ENCODE measurements at places on chromosomes 6 and 20.

DNA sequence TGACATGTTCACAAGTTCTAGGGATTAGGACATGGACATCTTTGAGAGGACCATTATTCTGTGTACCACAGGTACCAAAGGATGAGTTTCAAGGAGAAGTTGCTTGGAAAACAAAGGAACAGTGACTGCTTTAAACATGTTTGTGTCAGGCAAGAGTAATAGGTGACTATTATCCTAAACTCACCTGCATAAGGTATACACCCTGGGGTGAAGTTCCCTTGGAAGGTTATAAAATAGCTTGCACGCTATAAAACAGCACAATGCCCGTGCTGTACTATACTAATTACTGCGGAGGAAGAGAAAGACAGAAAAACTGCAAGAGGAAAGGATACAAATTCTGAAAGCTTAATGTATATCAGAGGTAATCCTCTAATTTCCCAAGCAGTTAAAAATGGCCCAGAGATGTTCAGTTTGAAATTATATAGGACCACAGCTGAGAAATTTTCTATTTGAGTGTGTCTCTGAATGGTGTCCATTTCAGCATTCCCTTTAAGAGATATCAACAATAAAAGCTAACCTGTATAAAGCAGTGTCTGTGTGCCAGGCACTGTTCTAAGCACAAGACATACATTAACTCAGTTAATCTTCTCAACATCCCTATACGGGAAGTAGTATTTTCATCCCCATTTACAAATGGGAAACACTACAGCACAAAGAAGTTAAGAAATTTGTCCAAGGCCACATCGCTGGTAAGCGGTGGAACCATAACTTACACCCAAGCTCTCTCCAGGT lies 19.7 kb downstream of the TBC1D32 start:
- DNase-seq = no peak

GRCh38 chr20:61861054-61861841 lies 204.4 kb downstream of the TAF4 start:
- DNase-seq = no peak

DNA sequence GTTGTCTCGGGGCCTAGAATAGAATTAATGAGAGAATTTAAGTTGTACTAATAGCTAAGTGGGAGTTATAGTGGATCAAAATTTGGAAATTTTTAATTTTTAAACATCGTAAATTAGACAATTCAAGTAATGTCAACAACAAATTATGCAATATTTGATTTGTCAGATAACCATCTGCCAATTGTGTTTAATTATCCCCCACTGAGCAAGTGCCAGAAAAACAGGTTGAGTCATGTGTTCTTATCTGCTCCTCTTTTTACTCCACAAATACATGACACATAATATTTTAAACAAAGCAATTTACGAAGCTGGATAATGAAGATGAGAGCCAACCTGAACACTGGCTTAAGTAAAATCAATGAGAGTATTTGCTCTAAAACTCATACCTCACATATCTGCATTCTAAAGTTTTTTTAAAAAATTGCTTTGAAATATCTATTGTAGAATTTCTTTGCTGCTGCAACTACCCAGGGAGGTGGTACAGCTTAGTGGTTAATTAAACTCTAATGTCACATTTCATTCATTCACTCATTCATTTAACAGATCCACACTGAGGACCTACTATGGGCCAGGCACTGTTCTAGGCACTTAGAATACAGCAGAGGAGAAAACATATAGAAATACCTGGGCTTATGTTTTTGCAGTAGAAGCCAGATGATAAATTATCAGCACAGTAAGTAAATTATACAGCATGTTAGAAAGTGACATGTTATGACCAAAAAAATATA lies 57.1 kb upstream of the MAP7 start:
- no peak for DNase-seq

GRCh38 chr6:153023977-153024708 lies 21.6 kb upstream of the MTRF1L start:
- DNase-seq = no peak

DNA sequence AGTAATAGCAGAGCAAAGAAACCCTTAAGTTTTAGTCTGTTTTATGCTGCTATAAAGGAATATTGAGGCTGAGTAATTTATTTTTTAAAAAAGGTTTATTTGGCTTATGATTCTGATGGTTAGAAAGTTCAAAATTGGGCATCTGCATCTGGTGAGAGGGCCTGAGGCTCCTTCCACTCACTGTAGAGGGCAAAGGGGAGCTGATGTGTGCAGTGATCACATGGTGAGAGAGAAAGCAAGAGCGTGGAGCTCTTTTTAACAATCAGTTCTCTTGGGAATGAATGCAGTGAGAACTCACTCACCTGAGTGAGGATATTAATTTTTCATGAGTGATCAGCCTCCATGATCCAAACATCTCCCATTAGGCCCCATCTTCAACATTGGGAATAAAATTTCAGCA lies 36.4 kb upstream of the SAMD3 start:
- DNase-seq = no peak

GRCh38 chr6:138618168-138618567 lies 118.9 kb upstream of the NHSL1 start:
- no peak for DNase-seq

- DNase-seq = no peak
Measured at GRCh38 chr20:46832555-46832954, 62.1 kb upstream of the EYA2 start.

- no peak for DNase-seq
Measured at GRCh38 chr6:55536391-55536956, 42.5 kb downstream of the HMGCLL1 start.

GRCh38 chr20:52896348-52896747 lies 75.8 kb upstream of the TSHZ2 start:
- DNase-seq = no peak

GRCh38 chr6:129440691-129441090 lies 269.3 kb downstream of the ARHGAP18 start:
- DNase-seq = no peak

- DNase-seq = no peak
Measured at GRCh38 chr20:62885046-62885895, 23.6 kb upstream of the TCFL5 start.

GRCh38 chr6:138677538-138677937 lies 96.0 kb upstream of the CCDC28A start:
- no peak for DNase-seq

DNA sequence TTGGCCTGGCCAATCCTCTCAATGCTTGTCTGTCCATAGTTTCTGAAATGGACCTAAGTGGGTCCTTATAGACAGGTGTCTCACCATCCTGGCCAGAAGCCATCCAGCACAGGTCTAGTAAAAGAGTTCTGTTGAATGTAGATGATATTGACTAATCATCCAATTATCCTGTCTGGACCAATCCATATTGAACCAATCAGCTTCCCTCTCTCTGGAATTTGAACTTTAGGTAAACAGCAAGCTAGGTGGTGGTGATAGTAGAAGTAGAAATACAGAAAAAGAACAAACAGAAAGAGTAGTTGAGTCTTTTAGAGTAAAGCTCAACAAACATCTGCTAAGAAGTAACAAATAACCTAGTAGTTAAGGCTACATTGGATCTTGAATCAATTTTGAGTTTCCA lies 9.5 kb upstream of the PNRC1 start:
- no peak for DNase-seq

GRCh38 chr6:137692806-137693205 lies 174.3 kb upstream of the TNFAIP3 start:
- DNase-seq = no peak

GRCh38 chr6:144062786-144063185 lies 32.6 kb downstream of the SF3B5 start:
- no peak for DNase-seq

- no peak for DNase-seq
Measured at GRCh38 chr6:135520781-135521180, 23.2 kb upstream of the AHI1 start.

DNA sequence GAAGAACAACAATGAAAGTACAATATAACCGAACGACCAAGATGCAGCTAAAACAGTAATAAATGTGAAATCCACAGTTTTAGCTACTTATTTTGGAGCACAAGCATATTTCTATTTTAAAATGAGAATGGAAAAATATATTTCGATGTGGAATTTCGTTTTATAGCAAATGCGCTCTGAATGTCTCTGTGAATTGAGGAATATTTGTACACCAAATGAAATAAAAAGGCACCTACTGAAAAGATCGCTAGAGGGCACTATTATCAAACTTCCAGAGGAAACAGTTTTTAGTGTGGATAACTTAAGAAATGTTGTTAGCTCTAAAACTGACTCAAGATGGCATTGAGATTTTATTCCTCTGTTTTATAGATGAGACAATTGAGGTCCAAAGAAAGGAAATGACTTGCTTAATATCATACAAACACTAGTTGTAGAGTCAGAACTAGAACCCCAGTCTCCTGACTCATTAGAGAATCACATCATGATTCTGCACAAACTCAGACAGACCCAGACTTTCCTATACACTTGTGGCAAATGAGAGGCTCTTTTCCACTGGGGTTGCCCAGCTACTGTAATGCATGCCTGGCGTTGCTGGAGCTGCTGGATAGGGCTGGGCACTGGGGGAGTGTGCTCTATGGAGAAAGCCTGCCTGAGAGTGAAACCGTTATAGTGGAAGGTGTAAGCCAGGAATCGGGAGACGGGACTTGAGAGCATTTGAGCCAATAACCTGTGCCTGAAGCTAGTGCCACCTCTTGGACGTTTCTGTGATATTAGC lies 51.9 kb downstream of the GCLC start:
- peak; percentile 23 for DNase-seq

GRCh38 chr20:38805502-38805957 lies at the start of gene PPP1R16B:
TSS of gene PPP1R16B (plus strand) at chr20:38805697. CDS start at chr20:38835926, 30,229 bp downstream.
- DNase-seq = no peak

DNA sequence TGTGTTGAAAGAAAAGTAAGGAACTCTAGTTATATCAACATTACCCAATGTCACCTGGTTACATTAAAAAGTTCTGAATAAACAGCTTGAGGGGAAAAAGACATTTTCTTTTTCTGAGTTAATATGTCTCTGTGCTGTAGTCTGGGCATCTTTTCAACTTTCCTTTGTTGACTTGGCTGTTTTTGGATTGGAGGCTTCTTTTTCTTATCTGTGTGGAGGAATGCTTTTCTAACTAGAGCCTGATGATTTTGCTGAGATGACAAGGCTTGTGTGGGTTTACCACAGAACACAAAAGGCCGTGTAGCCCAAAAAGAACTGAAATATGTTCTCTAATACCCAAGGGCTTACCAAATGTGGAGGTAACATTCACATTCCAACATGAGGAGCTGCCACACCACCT lies 161.8 kb downstream of the KCNQ5 start:
- no peak for DNase-seq

GRCh38 chr20:32479697-32480171 lies 105.4 kb downstream of the NOL4L start:
- no peak for DNase-seq

DNA sequence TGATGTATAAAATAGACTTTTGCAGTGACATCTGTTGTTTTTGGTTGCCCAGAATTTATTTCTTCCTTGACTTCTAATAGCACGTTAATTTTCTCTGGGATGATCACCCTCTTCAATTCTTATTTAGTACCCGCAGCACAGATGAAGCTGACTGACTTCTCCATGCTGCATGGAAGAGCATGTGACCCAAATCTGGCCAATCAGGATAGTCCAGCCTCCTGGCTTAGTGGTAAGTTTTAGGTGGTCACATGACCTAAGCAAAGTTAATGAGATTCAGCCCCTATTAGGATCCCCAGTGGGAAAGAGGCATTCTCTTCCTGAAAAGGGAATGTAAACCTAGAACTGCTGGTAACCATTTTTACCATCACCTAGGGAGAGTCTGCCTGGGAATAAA lies 13.8 kb upstream of the SIRT5 start:
- DNase-seq = no peak

- peak; percentile 35 for DNase-seq
Measured at GRCh38 chr6:158817728-158818580, 1.2 kb downstream of the EZR start.

GRCh38 chr6:143612186-143612585 lies 65.6 kb upstream of the PHACTR2 start:
- no peak for DNase-seq

DNA sequence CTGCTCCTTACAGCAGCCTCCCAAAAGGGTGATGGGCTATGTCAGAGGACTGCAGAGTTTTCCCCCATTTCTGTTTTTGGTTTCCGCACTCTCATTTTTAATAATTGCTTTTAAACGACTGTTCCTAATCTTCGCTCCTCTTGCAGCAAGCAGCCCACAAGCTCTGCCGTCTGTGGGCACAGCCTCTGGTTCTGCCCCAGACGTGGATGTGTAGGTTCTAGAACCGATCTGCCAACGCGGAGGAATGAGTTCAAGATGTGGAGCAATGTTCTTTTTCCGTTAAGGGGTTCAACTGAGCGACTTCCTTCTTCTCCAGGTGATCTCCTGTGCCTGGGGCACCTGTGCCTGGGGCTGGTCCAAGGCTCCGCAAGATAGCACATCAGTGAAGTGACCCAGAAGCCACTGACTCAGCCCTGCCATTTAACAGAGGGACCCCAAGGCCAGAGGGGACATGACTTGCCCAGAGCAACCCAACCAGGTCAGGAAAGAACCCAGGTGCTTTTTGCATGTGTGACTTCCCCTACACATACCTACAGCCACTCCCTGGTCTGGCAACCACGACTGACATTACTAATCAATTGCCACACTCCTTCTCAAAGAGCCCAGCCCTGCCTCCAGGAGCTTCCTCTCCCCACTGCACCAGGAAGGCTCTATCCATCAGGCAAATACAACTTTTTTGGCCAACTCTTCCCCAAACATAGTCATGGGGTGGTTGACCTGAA lies 22.7 kb downstream of the PMEPA1 start:
- no peak for DNase-seq

DNA sequence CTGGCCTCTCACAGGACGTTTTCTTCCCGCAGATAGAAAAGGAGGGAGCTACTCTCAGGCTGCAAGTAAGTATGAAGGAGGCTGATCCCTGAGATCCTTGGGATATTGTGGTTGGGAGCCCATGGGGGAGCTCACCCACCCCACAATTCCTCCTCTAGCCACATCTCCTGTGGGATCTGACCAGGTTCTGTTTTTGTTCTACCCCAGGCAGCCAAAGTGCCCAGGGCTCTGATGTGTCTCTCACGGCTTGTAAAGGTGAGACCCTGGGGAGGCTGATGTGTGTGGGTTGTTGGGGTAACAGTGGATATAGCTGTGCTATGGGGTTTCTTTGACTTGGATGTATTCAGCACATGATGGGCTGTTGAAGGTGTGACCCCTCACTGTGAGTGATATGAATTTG lies 52.0 kb upstream of the POLR1H start:
- DNase-seq = no peak

DNA sequence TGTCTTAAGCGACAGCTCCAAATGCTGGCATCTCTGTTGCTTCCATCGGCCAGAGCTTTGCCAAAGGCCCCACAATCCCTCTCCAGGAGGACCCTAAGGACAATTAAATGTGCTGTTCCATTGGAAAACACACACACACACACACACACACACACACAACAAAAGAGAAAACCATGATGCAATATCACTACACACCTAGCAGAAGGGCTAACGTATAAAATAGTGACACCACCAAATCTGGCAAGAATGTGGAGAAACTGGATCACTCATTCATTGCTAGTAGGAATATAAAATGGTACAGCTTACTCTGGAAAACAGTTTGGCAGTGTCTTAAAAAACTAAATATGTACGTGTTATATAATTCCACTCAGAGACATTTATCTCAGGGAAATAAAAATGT lies 13.0 kb upstream of the TMEM14A start:
- DNase-seq = no peak
